ENCODE measurements at places on chromosomes 3 and 15.

DNA sequence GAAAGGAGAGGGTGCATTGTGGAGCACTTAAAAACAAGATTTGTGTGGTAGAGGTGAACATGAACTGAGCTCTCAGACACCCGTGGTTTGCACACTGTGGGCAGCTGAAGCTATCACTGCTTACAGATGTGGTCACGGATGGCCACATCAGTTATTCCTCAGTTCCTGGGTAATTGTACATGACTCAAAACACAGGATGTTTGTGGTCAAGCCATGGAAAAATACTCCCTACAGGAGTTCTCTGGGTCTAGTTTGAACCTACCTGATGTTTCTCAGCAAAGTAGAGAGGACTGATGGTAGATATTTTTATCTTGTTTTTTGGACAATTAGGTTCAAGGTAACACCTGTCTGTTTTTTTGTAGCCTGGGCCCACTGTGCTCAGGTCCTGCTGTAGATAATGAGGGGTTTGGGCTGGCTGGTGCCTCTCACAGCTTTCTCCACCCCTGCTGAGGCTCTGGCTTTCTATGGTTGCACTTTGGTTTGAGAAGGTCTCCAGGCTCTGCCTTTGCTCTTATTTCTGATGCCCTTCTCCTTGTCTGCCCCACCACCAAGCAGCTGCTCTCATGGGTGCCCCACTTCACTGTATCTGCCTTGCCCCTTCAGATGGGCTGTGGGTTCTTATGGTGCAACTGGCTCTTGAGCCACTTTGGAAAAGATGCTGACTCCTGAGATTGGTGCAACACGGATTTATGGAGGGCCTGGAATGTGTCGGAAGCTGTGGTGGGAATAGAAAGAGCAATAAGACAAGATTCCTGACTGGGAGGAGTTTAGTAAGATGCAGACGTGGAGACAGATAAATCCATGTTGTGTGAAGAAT, 40.1 kb downstream of the CDCP1 start:
- DNase-seq, result peak; percentile 58

- DNase-seq, result no peak
Observed at GRCh38 chr3:24428481-24428880, 66.2 kb downstream of the THRB start.

DNA sequence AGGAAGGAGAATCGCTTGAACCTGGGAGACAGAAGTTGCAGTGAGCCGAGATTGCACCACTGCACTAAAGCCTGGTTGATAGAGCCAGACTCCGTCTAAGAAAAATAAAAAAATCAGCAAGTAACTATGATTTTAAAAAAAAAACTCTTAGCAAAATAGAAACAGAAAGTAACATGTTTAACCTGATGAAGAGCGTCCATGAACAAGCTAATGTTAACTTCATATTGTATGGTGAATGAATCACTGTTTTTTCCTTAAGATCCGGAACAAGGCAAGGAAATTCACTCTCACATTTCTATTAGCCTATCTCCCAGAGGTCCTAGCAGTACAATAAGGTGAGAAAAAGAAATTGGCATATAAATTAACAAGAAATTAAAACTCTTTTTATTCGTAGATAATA, 69.0 kb downstream of the RFX7 start:
- DNase-seq, result no peak

DNA sequence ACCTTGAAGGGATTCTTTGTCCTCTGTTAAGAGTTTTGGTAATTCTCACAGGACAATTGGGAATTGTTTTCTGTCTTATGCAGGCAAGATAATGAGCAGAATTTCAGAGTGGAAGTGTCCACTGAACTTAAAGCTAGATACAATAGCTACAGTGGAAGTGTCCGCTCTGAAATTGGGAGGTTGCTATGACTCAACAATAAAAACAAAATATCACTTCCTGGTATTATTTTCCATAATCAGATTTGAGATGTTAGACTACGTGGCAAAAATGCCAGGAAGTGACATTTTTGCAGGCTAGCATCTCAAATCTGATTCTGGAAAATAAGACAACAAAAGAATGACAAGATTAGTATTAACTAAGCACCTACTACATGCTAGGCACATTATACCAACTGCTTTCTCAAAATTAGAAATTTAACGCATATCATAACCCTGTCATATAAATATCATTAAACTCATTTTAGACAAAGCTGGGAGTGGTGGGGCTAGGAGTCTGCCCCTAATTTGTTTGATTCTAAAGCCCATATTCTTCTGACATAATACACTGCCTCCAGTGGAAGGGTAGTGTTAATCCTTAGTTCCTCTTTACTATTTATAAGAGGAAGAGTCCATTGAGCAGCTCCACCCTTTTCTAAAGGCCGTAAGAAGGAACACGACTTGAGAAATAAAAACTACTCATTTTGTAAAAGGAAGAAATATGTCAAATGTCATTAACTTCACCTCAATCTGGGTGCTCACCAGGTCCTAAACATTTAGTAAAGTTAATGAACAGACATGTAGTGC, 266.9 kb upstream of the STT3B start:
- no peak for DNase-seq

DNA sequence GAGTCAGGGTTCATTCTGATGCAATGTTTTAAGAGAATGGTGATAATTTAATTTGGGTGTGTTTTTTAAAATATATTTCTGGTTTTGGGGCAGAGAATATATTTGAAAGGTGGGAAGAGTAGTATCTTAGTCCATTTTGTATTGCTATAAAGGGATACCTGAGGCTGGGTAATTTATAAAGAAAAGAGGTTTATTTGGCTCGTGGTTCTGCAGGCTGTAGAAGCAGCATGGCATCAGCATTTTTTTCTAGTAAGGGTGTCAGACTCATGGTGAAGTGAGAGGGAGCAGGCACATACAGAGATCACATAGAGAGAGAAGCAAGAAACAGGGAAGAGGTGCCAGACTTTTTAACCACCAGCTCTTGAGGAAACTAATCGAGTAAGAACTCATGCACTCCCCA, 152.7 kb downstream of the SHOX2 start:
- no peak for DNase-seq

GRCh38 chr3:127406309-127407025, 118.6 kb upstream of the PRR20G start:
- peak; percentile 18 for DNase-seq

DNA sequence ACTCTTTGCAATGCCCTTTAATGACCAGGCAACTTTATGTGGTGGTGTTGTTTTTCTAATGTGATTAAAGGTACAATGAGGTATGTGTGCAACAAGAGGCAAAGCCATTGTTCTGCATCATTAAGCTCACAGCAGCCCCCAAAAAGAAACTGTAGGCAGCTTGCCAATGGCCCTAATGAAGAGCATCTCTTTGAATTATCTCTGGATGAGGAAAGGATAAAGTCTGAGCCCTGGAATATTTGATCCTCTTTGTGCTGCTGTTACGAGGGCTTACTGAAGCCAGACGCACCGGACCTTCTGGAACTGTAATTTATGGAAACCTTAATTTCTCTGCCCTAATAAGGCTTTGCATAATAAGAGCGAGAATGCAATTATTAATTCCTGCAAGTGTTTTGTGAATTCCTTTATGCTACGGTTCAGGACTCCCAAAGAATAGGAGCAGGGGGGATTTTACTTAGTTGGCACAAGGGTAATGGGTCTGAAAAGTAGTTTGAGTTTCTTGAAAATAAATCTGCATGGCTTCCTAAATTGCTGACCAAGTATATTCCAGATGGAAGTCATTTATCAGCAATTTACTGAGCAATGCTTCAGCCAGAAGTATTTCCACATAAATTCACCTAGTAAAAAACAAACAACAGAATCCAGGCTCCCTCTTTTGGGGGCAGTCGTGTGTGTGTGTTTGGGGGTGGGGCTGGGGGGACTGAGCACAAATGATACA, 193.4 kb downstream of the PDZRN3 start:
- no peak for DNase-seq

- DNase-seq, result no peak
Observed at GRCh38 chr3:145942052-145942451, 218.9 kb downstream of the PLOD2 start.

GRCh38 chr15:62118520-62119226, 46.4 kb downstream of the C2CD4B start:
- DNase-seq, result no peak

DNA sequence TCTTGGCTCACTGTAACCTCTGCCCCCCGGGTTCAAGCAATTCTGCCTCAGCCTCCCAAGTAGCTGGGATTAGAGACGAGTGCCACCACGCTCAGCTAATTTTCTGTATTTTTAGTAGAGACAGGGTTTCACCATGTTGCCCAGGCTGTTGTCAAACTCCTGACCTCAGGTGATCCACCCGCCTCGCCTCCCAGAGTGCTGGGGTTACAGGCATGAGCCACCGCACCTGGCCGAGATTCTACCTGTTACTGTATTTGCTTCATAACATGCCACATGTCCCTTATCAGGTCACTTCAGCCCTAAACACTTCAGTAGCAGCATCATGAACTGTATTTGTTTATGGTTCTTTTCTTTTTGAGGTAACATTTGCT, 7.5 kb upstream of the LCTL start:
- DNase-seq, result no peak

GRCh38 chr3:82834098-82834497, 1072.7 kb upstream of the GBE1 start:
- DNase-seq, result no peak

GRCh38 chr15:91476861-91477260, 376.6 kb upstream of the SLCO3A1 start:
- no peak for DNase-seq

- no peak for DNase-seq
Observed at GRCh38 chr15:80328496-80328895, 75.7 kb upstream of the ARNT2 start.

DNA sequence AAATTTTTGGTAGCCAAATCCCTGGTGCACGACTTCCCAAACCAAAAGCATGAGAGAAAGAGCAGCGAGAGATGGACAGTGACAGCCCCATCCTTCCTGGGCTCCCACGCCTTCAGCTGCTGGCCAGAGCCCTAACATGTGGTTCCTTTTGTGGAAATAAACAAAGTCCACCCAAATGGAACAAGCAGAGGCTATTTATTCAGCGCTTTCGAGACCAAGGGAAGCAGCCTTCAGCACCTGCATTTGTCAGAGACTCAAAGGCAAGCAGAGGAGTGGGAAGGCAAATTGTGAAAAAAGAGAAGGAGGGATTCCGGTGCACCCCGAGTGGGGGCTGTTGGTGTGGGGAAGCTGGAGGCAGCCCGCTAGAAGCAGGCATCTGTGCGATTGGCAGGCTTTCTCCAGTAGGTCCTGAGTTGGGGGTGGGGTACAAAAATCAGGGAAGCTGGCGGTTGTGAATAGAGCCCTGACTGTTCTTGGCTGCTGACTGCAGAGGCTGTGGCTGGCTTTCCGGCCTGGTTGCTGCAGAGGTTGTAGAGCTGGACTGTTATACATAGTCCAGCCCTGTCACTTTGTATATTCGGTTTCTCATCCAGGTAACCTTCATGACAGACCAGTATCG, 427.2 kb downstream of the OCA2 start:
- DNase-seq, result no peak

- no peak for DNase-seq
Observed at GRCh38 chr15:91369823-91370222, 269.8 kb downstream of the SV2B start.

- DNase-seq, result no peak
Observed at GRCh38 chr3:106423321-106424225, 554.8 kb upstream of the CBLB start.

GRCh38 chr3:23830869-23831484, 25.2 kb downstream of the UBE2E1 start:
- DNase-seq, result no peak

- no peak for DNase-seq
Observed at GRCh38 chr3:133037436-133037835, 755 bp upstream of the TMEM108 start.

GRCh38 chr15:74396445-74397238, 29.2 kb upstream of the CYP11A1 start:
- DNase-seq, result peak; percentile 68

DNA sequence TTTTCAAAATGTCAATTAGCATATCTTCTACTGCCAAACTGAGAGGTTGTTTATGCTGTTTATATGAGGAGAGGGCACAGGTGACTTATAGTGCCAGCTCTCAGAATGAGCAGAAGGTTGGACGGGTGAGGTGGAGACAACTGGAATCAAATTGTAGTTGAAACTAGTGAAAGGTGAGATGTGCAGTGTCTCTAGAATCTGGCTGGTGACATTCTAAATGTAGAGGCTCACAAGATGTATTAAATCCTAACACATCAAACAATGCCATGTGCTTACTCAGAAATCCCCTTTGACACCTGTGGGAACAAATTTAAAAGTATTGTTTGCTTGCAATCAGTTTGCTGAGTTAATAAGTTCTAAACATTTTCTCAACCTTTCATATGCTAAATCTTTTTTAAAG, 40.8 kb downstream of the CRYBG3 start:
- DNase-seq, result no peak

GRCh38 chr3:13308380-13308801, 111.7 kb downstream of the NUP210 start:
- DNase-seq, result peak; percentile 9

DNA sequence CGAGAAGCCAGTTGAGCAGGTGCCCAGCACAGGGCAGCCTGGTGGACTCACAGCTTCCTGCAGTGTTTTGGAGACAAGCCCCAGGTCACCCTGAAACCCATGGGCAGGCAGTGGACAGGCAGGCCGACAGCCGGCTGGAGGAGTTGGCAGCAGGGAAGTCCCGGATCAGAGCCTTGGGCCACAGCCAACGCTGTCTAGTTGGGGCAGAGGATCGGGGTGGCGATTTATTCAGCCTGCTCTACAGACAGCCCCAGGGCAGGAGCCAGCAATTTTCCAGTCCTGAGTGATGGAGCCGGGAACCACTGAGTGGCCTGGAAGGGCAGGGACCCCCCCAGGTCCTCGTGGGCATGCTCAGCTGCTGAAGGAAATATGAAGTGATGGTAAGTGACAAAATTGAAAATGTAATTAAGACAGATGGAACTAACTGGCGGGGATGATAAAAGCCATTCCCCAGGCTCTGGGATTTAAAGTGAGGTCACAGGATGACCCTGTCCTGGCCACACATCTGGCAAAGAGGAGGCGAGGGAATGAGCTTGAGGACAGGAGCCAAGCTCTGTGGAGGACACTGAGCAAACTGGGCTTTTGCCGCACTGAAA, 34.4 kb upstream of the TBC1D21 start:
- DNase-seq, result peak; percentile 93

DNA sequence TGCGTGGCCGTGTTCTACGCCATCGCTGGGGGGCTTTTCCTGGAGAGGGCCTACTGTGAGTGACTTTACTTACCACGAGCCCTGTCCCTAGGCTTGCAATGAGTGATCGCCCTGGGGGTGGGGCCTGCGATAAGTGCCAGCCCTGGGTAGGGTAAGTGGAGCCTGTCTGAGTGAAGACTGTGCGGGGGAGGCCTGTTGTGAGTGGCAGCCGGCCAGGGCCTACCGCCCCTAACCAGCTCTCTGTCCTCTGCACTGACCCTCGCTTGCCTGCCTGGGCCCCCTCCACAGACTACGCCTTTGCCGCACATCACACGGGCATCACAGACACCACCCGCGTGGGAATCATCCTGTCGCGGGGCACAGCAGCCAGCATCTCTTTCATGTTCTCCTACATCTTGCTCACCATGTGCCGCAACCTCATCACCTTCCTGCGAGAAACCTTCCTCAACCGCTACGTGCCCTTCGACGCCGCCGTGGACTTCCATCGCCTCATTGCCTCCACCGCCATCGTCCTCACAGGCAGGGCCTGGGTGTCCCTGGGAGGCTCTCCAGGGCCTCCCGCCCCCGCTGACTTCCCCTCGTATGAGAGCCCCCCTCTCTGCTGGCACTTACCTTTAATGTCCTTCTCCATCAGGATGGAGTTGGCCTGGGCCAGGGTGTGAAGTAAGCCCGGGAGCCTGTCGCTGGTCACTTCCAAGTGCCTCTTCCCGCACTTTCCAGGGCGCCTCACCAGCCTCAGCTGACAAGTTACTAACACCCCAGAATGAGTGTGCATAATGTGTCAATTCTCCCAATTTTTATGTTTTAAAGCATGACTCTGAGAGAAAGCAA, 22.4 kb downstream of the DUOX1 start:
- DNase-seq, result no peak

GRCh38 chr15:33934396-33934795, 33.9 kb upstream of the CHRM5 start:
- DNase-seq, result no peak

Data from MG63 (cell line).